Glutamatergic neuron (in vitro differentiated cells): ENCODE measurements at places on chromosomes 13 and 19.

DNA sequence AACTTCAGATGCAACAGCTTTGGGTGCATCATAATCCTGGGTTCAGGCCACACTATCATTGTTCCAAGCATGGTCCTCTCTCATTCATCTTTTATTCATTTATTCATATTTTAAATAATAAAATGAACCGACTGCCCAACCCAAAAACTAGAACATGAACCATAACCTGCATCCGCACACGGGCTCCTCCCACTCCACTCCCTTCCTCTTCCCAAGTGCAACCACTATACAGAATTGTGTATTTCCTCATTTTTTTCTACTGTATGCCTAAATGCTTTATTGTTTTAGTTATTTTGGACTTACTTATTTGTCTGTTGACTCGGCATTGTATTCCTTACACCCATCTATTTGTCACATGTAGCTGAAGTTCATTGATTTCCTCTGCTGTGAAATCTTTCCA, 30.7 kb upstream of the POMP start:
- no peak for DNase-seq

DNA sequence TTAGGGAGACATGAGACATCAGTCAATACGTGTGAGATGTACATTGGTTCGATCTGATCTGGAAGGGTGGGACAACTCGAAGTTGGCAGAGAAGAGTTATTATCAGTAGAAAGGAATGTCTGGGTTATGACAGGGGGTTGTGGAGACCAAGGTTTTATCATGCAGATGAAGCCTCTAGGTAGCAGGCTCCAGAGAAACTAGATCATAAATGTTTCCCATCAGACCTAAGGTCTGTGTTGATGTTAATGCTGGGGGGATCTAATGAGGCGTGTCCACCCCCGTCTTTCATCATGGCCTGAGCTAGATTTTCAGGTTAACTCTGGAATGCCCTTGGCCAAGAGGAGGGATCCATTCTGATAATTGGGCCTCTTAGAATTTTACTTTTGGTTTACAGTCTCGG, 187.0 kb upstream of the KL start:
- no peak for DNase-seq

- no peak for DNase-seq
Measured at GRCh38 chr13:25585000-25585399, 213.2 kb downstream of the ATP8A2 start.

GRCh38 chr19:15433519-15434069, 14.8 kb upstream of the AKAP8L start:
- no peak for DNase-seq

DNA sequence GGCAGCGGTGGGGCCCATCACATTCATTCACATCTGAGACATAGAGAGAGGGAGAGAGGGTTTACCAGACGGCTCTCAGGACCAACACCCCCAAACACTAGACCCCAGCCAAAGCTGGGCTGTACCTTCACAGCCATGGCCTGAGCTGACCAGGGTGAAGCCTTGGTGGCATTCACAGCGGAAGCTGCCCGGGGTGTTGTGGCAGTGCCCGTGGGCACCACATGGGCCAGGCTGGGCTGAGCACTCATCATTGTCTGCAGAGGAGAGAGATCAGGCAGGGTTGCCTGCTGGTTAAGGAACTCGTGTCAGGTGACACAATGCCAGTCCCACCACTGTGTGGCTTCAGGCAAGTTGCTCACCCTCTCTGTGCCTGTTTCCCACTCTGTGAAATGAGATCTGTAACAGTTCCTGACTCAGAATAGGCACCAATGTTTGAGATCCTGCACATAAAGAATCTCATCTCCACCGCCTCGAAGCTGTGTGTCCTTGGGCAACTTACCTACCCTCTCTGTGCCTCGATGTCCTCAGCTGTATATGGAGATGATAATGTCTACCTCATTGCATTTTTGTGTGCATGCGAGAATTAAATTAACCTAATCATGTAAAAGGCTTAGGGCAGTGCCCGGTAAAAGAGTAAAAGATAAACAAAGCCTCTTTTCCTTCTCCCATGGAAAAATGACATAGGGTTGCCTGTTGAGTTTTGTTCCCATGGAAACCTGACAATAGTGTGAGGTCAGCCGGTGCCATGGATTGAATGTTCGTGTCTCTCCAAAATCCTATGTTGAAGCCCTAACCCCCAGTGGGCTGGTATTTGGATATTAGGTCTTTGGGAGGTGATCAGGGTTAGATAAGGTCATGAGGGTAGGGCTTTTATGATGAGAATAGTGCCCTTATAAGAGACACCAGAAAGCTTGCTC, 22.9 kb downstream of the CCL25 start:
- no peak for DNase-seq

GRCh38 chr19:4987256-4987655, 18.3 kb downstream of the KDM4B start:
- no peak for DNase-seq

- DNase-seq, result no peak
Measured at GRCh38 chr13:45333977-45334922, 6.7 kb downstream of the TPT1 start.

DNA sequence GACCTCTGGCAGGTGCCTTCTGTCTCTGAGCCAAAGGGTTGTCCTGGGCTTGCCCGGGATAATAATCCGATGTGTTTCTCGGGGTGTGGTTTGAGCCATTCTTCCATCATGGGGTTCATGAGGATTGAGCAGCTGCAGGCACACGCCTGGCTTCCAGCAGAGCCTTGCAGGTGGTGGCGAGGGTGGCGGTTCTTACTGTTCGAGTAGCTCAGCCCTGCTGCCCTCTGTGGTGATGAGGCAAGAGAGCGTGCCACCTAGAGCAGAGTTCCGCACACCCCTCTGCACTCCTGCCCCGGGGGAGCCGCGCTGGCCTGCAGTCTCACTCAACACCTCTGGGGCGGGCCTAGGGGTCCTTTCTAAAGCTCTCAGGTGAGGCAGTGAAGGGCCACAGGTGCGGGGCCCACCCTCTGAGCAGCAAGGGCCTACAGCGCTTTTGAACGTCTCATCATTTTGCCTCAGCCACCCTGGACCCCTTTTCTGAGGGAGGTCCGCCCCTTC, 3.8 kb downstream of the SCN1B start:
- no peak for DNase-seq

- no peak for DNase-seq
Measured at GRCh38 chr13:110103534-110103933, 203.4 kb downstream of the COL4A1 start.

DNA sequence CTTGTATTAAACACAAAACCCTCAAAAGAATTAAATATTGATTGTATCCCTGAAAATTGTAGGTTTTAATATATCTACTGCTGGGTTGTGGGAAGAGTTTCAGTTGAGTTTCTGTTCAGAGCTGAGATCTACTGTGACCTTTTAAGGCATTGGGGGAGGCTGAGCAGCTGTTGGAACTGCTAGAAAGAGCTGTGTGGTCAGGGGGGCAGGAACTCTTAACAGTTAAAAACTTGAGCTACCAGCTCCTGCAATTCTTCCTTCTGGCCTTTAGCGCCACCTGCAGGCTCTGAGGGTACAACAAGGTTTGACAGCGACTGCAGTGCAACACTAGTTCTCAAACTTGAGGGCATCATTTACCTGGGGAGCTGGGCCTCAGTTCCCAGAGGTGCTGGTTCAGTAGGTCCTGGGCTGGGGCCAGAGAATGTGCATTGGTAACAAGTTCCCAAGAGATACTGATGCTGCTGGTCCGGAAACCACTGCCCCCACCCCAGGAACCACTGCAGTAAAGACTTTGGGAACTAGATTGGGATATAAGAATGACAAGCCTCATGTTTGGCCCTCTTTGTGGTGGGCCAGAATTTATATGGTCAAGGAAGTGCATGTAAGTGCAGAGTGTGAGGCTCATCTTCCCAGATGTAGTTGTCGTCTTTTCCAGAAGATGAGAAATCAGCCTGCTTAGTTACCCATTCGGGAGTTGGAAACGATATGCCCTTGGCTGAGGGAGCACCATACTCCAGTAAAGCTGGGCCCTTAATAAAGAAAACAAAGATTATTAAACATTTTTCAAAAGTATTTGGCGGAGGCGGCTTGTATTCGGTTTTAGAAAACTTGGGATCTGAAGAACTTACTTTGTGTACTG, 2.6 kb downstream of the RNASEH2B start:
- DNase-seq, result peak; percentile 95

GRCh38 chr19:1291761-1292418, 6.2 kb downstream of the EFNA2 start:
- peak; percentile 15 for DNase-seq

DNA sequence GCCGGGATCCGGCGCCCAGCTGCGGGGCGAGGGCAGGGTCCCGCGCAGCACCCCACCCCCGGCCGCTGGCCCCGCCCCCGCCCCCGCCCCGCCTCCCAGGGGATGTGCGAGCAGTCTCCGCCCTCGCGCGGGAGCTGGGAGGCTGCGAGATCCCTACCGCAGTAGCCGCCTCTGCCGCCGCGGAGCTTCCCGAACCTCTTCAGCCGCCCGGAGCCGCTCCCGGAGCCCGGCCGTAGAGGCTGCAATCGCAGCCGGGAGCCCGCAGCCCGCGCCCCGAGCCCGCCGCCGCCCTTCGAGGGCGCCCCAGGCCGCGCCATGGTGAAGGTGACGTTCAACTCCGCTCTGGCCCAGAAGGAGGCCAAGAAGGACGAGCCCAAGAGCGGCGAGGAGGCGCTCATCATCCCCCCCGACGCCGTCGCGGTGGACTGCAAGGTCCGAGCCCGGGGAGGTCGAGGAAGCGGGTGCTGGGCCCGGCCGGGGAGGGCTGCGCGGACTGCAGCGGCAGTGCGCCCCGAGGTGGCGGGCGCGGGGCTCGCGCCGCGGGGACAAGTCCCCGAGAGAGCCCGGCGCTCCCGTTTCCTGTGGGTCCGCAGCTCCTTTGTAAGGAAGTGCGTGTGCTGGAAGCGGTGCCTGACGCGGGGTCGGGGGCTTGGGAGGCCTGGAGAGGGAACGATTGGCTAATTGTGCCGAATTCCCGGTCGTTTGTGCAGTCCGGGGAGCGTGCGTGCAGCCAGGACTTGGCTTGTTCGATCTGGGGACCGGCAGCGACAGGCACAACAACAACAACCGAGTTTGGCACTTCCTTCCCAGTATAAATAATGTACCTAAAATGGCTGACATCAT, at the start of gene ITM2B:
Gene ITM2B, plus strand, starts transcription at position 161 of the 843 bp plus-strand sequence. Its CDS starts 155 bp downstream, at position 316.
- DNase-seq, result peak; percentile 80

DNA sequence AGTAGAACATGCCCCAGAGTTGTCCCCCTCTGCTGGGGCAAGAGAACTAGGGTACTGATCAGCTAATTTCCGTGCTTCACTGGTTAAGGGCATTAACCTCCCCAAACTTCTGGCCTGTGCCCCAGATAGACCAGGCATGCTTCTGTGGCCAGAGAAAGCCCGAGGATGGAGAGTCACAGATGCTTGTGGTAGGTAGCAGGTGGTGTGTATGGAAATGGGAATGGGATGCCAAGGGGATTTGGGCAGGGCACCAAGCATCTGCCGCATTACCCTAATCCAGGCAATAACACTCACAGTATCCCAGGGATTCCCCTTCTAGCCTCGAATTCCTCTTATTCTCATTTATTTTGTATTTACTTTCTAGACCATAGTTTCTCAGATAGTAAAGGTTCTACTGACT, 124.8 kb upstream of the KLF12 start:
- DNase-seq, result no peak

DNA sequence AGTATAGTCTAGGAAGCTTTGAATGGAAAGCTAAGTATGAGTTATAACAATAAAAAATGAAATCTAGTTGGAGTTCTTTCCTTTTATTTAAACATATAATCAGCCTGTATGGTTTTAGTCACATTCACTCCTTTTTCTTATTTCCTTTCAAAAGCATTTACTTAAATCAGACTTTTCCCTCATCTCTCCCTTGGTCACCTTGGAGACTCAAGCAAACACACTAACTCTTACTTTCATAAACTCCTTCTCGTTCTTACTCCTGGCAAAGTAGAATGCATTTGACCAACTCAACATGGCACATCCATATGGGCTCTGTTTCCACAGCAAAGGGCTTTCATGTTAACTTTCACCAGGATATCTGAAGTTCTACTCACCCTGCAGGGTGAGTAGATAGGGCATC, 400.0 kb downstream of the LMO7 start:
- no peak for DNase-seq

DNA sequence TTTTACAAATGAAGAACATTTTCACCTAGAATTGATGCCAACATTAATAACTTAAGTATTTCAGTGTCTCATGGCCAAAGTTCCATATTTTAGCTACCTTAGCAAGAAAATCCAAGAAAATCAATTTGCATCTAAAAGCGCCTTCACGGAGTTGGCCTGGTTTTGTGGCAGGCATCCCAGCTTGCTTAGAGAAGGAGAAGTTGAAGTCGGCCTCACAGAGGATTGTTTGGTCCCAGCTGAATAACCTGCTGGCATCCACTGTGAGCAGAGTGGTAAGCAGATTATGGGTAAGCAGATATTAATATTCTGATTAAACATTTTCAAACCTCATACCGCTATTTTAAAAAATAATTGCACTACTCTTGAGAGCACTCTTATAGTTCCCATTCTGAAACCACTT, 62.3 kb upstream of the STARD13 start:
- no peak for DNase-seq

DNA sequence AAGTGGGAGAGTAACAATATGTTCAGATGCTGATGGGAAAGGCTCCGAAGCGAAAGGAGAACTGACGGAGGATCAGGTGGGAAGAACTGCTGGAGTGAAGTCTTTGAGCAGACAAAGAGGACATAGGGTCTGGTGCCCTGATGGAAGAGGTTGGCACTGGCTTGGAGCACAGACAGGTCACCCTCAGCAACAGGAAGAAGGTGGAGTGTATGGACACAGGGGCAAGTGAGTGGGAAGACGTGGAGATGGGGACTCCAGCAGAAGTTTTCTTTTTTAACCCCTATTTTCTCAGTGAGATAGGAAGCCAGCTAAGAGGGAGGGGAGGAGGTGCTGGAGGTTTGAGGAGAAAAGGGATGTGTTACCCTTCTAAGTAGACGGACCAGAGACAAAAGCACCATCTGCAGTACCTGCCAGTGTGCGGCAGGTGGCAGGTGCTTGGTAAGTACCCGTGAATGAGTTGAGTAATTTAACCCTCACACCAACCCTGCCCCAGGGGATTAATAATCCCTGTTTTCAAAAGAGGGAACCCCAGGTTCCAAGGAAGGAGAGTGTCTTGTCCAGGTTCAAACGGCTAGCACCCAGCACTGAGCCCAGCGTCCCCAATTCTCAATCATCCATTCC, 11.2 kb downstream of the HAS1 start:
- no peak for DNase-seq

- no peak for DNase-seq
Measured at GRCh38 chr19:10260141-10260584, 8.1 kb downstream of the MRPL4 start.

DNA sequence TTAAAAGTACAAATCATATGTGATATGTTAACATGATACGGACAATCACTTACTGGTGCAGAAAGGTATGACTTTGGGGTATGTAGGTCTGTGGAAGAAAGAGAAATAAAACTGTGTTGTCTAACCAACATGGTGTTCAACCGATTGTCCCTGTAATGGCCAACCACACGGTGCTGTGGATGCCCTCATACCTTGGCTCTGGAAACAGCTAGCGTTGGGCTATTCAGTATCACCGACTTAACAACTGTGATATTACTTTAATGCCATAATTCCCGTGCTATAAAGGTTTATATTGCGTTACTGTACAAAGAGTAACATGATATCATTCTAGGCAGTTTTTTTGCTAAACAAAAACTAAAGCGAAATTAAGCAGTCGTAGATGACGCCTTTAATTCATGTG, 448.3 kb downstream of the EFNB2 start:
- no peak for DNase-seq

GRCh38 chr13:29654843-29655547, 59.5 kb upstream of the SLC7A1 start:
- no peak for DNase-seq
